Left lung (tissue), 14 donors: ENCODE measurements at places on chromosomes 3 and 15. TPM values are rescaled to one million over a fixed set of nuclear protein-coding genes. Genes with fewer than 3 reads are reported as not detected.
A peak's percentile ranks its signal among the peaks of the same experiment; 100 is the strongest.

The CCDC80 gene
- 247 TPM for total RNA-seq

The SAXO2 gene
- total RNA-seq: 9.0 TPM

The TM4SF4 gene
- total RNA-seq: 1.3 TPM

DNA sequence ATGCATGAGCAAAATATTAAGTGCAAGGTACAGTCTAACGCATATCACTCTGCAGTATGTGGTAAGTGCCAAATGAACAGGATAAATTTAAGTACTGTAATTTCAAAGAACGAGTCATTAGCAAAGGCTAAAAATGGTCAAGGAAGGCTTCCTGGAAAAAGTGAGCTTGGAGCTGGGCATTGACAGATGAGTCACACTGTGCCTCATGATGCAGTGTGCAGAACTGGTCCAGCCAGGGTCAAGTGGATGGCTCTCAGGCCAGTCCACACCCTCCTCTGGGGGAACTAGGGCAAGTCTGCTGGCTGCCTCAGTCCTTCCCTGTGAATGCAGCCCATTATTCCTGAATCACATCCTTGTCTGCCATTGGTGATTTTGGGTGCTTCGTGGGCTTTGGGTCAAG is 76.3 kb downstream of the CACNA1D start:
- no peaks in the 10 kb centered on the region for H3K27me3 ChIP-seq
- no peaks in the 10 kb centered on the region for H3K36me3 ChIP-seq
- peak overlapping the region; percentile 45 for H3K27ac ChIP-seq
- no peak overlapping the region for H3K4me3 ChIP-seq
- H3K4me1 ChIP-seq: peaks cover 3% of the 10 kb centered on the region

DNA sequence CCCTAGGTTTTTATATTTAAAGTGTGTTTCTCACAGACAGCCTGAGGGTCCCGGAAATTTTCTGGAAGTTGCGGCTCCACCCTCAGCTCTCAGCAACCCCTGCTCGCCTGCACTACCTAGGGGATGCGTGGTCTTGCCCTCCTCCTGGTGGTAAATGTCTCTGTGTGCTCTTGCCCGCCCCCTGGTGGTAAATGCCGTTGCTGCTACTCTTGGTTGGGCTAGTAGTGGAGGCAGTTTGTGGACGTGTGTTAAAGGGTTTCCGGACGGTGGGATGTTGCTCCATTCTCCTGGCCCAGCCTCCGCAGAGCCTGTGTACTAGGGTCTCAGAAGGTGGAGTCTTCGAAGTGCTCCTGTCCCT is 27.4 kb downstream of the STOML1 start:
- H3K4me1 ChIP-seq: peaks cover 6% of the 10 kb centered on the region
- no peak overlapping the region for H3K27ac ChIP-seq
- DNase-seq: peak; percentile 92
- no peak overlapping the region for H3K4me3 ChIP-seq

- H3K4me1 ChIP-seq: no peaks in the 10 kb centered on the region
- no peak overlapping the region for H3K4me3 ChIP-seq
- H3K27me3 ChIP-seq: no peaks in the 10 kb centered on the region
- no peak overlapping the region for H3K27ac ChIP-seq
Measured at GRCh38 chr3:33380653-33381052, 59.6 kb downstream of the UBP1 start.

- H3K36me3 ChIP-seq: no peaks in the 10 kb centered on the region
- no peak for DNase-seq
- no peak overlapping the region for H3K4me3 ChIP-seq
Measured at GRCh38 chr3:188759336-188760005, 412.3 kb upstream of the TPRG1 start.

DNA sequence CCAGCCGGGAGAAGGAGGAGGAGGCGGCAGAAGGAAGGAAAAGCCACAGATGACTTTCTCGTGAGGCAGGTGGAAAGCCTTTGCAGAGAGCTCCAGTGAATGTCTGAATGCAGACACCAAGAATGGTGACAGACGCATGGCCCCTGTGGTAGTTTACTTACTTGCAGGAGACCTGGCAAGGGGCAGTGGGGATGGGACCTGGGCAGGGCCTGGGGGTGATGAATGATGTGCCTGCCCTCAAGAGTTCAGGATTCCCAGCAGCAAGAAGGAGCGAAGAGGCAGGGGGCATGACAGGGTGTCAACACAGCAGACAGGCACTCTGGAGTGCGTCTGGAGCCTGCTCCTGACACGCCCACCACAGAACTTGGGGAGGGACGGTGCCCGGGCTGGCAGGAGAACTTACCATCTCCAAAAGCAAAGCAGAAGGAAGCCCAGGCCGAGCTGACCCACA is 260.5 kb upstream of the LYSMD4 start:
- no peak overlapping the region for H3K4me3 ChIP-seq
- H3K36me3 ChIP-seq: no peaks in the 10 kb centered on the region
- no peaks in the 10 kb centered on the region for H3K27me3 ChIP-seq
- no peak overlapping the region for H3K27ac ChIP-seq
- DNase-seq: no peak

DNA sequence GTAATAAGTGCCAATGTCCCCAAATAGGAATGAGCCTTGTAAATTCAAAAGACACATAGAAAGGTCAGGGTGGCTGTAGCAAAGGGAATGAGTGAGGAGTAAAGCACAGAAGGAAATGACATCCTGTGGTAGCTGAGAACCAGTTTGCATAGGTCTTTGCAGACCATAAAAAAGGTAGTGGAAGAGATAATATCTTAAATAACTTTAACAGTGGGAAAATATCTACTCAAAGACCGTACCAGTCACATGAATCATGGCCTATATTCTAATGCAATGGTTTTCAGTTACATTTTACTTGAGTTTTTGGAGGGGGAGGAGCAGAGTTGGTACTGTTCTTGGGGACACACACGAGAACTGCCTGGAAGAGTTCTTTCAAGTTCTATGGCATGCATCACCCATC is 297.3 kb upstream of the ADAMTS9 start:
- H3K27me3 ChIP-seq: no peaks in the 10 kb centered on the region
- H3K4me3 ChIP-seq: no peak overlapping the region
- no peaks in the 10 kb centered on the region for H3K4me1 ChIP-seq
- H3K27ac ChIP-seq: no peak overlapping the region

DNA sequence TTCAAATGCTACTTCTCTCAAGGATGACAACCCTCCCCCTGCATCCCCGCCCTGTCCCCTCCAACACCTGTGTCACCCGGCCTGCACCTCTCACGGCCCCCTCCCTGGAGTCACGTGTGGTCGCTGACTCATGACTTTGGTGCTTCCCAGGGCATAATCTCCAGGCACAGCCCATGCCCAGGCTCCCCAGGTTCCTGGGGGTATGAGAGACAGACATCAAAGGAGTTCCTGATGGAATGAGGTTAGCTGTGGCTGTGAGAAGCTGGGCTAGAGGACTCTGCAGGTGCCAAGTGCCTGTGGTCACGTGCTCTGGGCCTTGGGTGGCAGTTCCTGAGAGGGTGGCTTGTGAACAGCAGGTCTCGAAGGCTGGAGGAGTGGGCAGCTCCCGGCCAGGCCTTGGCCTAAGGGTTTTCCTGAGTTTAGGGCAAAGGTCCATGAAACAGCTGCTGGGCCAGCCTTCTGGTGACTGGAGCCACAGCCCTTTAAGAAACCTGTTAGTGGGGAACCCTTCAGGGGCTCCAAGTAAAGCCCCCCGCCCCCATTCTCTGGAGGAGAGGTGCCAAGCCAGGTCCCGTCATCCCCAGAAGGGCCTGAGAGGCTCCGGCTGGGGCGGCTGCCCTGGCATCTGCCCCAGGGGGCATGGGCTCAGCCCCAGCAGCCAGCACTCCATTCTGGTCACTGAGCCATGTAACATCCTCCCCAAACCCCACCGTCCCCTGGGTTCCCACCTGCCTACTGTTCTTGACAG is 230.0 kb downstream of the XXYLT1 start:
- DNase-seq: no peak
- no peaks in the 10 kb centered on the region for H3K27me3 ChIP-seq
- peaks cover 6% of the 10 kb centered on the region for H3K4me1 ChIP-seq
- H3K4me3 ChIP-seq: no peak overlapping the region

GRCh38 chr3:85427467-85427866 is 468.7 kb downstream of the CADM2 start:
- no peak for DNase-seq
- no peak overlapping the region for H3K4me3 ChIP-seq
- H3K4me1 ChIP-seq: no peaks in the 10 kb centered on the region
- no peaks in the 10 kb centered on the region for H3K27me3 ChIP-seq
- no peak overlapping the region for H3K27ac ChIP-seq

DNA sequence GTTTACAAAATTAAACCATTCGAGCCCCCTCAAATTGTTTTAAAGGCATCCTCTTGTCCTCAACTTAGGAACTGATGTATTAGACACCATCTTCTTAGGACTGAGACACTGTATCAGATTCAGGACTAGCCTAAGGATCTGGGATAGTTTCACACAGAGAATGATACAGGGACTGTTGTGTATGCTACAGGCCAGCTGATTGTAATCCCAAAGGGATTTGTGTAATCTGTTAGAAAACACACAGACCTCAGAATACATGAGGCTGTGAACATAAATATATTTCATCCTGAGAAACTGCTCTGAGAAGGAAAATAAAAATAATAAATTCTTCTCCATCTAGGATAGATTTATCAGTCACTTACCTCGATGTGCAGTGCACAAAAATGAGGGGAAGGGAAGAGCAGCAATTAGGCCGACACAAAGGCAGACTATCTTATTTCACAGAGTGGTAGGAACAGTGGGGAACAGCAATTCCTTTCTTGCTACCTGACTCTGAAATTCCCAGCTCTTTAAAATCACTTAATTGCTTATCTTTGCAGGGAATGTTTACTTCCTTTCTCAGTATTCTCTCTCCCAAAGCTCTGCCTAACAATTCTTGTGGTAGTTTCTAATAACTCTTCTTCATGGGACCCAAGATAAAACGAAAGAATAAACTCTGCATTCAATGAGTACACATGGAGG is 322.5 kb downstream of the MAGI1 start:
- H3K4me3 ChIP-seq: no peak overlapping the region
- DNase-seq: no peak
- H3K27me3 ChIP-seq: no peaks in the 10 kb centered on the region
- peaks cover 5% of the 10 kb centered on the region for H3K4me1 ChIP-seq
- no peak overlapping the region for H3K27ac ChIP-seq

DNA sequence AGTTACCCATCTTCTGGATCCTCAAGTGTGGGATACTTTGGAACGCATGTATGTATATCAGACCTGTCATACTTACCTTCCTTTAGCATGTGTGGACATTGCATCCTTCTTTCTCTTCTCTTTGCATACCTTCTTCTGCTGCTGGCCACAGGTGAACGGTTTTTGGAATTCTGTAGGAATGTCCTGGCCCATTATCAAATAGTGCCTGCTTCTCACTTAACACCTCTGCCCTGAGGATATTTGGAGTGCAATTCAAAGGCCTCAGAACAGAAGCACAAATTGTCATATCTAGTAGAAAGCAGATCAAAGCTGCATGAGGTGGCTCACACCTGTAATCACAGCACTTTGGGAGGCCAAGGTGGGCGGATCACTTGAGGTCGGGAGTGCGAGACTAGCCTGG is 34.1 kb upstream of the UACA start:
- no peak overlapping the region for H3K27ac ChIP-seq
- H3K27me3 ChIP-seq: peaks cover 6% of the 10 kb centered on the region
- peaks cover 9% of the 10 kb centered on the region for H3K4me1 ChIP-seq
- no peaks in the 10 kb centered on the region for H3K36me3 ChIP-seq
- H3K4me3 ChIP-seq: no peak overlapping the region
- no peak for DNase-seq

DNA sequence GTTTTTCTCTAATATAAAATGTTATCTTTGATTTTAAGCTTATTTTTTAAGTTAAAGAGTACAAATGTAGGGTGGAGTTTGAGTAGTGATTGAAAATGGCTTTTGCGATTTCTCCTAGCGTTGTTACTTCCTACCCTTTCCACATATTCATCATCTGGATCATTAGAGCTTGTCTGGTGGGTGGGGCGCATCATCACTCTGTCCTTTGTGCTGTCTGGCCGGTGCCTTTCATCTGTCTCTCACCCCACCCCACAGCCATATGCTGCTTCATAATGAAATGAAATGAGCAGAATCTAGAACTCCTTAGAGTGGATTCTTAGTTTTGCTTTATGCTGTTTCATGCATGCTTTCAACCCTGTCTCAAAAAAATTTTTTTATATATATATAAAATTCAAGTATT is 44.3 kb downstream of the ATP1B3 start:
- no peaks in the 10 kb centered on the region for H3K4me1 ChIP-seq
- H3K27ac ChIP-seq: no peak overlapping the region
- H3K36me3 ChIP-seq: peaks cover 97% of the 10 kb centered on the region
- H3K27me3 ChIP-seq: no peaks in the 10 kb centered on the region
- no peak for DNase-seq
- H3K4me3 ChIP-seq: no peak overlapping the region

DNA sequence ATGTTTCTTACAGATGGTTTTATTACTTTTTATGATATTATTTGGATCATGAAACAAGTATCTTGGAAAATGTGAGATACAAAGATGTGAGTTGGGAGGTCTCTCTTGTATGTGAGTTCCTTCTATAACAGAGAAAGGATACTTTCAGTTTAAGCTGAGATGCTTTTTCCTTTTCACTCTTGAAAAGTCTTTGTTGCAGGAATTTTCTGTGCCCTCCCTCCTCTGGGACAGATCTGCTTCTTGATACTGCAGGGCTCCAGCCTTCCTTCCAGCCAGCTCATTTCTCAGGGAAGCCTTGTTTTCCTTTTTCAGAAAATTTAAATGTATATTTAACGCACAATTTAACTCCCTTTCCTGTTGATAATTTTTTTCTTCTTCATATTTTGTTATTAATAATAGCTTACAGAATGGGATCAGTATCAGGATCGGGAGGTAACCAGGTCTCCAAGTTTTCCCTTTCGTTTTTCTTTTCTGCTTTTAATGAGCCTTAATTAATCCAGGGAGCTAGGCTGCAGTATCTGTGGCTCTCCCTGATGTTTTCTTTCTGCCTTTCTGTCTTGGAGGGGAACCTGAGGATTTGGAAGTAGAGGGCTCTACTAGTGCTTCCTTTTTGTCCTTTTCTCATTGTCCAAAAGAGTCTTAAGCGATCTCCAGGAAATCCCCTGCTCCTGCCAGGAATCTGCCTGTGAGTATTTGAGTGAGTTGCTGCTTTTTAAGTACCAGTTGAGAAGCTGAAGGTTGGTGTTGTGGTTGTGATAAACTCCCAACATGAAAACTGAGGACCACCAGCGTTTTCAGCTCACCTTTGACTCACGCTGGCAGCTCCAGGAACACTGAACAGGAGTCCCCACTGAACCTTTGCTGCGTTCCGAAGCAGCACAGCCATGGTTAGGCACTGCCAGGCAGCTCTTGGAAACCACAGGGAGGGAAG is 105.7 kb downstream of the IGF1R start:
- peaks cover 26% of the 10 kb centered on the region for H3K4me1 ChIP-seq
- H3K36me3 ChIP-seq: no peaks in the 10 kb centered on the region
- no peaks in the 10 kb centered on the region for H3K27me3 ChIP-seq
- peak overlapping the region; percentile 17 for H3K4me3 ChIP-seq

GRCh38 chr3:19173945-19174344 is 25.6 kb downstream of the KCNH8 start:
- no peak overlapping the region for H3K27ac ChIP-seq
- no peaks in the 10 kb centered on the region for H3K27me3 ChIP-seq
- no peaks in the 10 kb centered on the region for H3K4me1 ChIP-seq
- H3K36me3 ChIP-seq: no peaks in the 10 kb centered on the region
